NCI-H774 (cell line): ENCODE measurements at places on chromosomes 3 and 15.

DNA sequence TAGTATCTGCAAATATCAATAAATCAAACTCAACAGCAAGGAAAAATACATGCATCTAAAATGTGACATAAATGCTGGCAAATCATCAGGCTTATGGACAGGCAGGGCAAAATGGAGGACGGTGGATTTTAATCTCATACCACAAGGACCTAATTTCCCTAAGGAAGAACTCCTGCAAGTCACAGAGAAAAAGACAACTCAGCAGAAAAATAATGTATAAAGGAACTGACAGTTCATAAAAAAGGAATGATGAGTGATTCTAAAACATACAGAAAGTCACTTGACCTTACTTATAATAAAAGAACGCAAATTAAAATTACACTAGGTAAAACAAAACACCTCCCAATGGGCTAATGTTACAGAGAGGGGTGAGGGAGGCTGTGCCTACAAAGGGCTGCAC, 17.2 kb downstream of the TUBGCP5 start:
- DNase-seq, result no peak

DNA sequence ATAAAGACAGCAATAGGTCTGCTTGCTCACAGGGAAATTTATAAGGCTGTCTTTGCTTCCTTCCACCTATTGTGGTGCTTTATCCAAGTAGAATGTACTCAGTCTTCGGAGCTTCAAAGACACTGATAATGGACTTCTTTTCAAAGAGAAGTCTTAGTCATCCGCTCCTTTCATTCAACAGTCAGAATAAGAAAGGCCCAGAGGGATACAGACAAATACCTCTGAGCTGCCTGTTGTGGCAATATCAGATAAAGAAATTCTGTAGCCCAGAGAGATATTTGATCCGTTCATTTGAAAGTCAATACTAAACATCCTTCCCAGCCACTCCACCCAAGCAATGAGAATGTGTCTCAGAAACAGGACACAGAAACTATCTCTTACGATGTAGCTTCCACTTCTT, 110.0 kb downstream of the FHIT start:
- DNase-seq, result no peak

- peak; percentile 75 for DNase-seq
Measured at GRCh38 chr15:68875377-68876116, 54.8 kb upstream of the SPESP1 start.

DNA sequence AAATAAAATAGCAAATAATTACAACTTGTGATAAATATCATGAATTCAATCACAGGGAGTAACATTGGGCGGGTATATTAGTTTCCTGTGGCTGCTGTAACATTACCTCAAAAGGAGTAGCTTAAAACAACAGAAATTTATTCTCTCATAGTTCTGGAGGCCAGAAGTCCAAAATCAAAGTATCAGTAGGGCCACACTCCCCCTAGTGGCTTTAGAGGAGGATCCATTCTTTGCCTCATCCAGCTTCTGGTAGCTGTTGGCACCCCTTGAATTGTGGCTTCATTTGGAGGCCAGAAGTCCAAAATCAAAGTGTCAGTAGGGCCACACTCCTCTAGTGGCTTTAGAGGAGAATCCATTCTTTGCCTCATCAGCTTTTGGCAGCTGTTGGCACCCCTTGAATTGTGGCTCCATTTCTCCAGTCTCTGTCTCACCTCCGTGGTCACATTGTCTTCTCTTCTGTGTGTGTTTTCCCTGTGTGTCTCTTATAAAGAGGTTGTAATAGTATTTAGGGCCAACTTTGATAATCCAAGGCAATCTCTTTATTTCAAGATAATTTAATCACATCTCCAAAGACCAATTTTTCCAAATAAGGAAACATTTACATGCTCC, 3.1 kb upstream of the CFAP20DC start:
- no peak for DNase-seq

DNA sequence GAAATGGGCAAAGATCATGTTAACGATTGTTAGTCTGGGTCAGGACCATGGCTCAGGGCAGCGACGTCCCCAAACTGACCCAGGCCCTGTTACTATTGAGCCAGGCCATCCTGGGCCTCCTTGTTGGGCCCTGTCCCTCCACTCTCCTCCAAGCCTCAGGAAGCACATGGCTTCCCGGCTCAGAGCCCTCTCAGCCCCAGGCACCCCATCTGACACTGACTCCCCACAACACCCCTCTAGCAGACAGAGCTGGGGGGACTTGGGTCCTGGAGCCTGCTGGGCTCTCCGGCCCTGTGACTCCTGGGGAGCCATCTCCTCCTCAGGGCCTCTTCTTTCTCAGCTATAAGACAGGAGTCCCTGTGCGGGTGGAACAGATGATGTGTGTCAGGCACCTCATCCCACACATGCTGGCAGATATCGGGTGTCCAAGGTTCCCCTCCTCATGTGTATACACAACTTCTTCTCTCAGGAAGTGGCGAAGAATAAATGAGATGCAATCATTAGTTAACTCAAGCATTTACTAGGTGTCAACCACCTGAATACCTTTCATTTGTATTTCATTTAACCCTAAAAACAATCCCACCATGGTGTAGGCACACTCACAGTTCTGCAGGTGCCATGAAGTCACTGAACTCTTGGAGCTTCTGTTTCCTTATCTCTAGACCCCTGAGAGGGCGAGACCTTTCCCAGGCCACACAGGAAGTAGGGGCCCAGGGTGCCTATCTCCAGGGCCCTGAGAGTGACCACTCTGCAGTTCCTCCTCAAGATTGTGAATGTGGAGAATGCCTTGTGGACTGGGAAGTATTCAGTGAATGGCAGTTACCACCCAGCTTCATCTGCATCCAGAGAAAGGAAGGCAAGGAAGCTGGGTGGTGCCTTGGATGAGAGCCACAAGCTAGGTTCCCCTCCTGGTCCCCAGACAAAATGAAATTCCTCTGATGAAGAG, 282.5 kb upstream of the TLE3 start:
- DNase-seq, result no peak

GRCh38 chr15:90594301-90594738, 64.6 kb downstream of the CRTC3 start:
- DNase-seq, result peak; percentile 74

DNA sequence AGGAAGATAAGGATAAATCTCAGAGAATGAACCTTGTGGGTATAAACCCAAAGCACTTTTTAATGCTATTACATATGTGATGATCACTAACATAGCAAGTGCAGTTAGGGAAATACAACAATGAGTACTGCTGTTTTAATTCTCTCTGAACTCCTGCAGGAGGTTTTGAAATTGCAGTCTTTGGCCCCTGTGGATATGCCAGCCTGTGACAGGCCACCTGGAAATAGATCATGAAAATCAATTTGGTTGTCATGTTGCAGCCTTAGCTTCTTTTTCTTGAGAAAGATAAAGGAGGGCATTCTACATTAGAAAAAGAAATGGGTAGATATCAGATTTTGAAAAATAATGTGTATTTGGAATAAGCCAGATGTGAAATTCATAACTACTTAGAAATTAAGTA, 103.6 kb downstream of the RSRC1 start:
- no peak for DNase-seq

DNA sequence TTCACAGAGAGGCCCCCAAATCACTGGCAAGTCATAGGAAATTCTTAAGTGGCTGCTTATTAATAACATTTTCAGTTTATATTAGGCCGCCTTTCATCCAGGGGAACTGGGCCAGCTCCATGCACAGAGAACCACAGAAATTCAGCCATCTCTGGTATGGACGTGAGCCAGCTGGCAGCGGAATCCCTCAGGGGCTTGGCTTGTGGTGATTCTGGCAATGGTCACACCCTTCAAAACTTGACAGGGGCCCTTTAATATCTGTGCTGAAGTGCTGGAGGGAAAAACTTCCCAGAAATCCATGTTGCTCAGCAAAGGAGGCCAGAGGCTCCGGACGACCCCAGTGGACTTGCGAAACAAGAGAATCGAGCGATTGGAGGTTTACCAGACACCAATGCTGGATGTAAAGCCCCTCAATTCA, 11.3 kb downstream of the PRICKLE2 start:
- no peak for DNase-seq

DNA sequence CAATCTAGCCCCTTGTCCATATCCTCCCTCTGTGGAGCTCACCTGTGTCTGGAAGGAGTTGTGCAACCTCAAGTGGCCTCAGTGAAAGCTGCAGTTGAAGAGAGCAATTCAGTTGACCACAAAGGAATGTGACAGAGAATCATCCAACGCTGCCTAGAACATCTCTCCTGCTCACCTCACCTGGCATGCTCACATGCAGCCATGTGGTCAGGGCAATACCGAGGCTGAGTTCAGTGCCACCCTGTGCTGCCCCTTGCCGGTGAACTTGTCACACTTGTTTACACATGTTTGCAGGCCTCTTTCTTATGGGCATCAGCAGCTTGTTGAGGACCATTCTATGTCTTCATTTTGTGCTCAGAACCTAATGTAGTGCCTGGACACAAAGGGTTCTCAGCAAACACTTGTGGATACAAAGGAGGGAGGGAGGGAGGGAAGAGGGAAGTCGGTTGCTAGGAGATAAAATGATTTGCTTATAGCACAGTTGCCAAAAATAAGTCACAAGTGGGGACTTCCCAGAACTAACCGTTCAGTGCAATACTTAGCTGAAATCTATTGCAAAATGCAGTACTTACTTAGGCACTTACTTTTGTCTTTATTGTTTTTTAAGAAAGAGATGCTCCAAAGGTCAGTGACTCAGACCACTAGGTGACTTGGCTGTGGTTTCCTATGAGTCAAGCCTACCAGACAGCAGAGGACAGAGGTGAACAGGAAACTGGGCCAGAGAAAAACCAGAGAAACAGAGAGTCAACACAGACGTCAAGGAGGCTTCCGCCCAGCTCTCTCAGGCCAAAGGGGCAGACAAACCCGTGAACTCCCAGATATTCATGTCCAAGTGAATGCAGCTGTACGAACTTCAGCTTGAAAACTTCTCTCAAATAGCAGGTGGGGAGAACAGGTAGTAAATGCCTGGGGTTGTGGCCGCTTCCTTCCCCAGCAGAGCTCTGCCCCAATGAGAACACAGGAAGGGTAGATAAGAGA, 227.8 kb upstream of the CTNNB1 start:
- DNase-seq, result peak; percentile 16

- DNase-seq, result no peak
Measured at GRCh38 chr3:186642014-186642413, 1.8 kb downstream of the FETUB start.

GRCh38 chr15:89441295-89441812, 55.0 kb downstream of the RHCG start:
- DNase-seq, result no peak

GRCh38 chr15:33433821-33434220, 123.1 kb downstream of the RYR3 start:
- DNase-seq, result no peak

GRCh38 chr3:188742755-188743550, 428.8 kb upstream of the TPRG1 start:
- DNase-seq, result peak; percentile 34

DNA sequence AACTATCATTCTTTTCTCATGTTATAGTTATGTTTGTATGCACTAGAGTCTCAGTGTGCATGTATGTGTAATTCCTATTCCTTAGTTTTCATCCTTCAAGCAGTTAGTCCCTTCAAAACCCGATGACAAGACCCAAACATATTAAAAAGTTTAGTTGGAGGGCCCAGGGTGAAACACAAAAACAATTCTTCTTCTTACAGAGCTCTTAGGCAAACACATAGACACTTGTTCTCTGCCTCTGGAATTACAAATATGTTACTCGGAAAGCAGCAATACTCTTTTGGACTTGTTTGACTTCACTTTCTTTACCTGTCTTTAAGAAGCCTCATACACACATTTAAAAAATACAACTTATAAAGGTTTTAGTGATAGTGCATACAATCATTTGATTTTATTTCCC, 763 bp upstream of the CNTN6 start:
- DNase-seq, result no peak

- peak; percentile 84 for DNase-seq
Measured at GRCh38 chr3:184791171-184791570, 20.8 kb upstream of the VPS8 start.

- DNase-seq, result no peak
Measured at GRCh38 chr3:190169877-190170276, 49.2 kb upstream of the P3H2 start.

DNA sequence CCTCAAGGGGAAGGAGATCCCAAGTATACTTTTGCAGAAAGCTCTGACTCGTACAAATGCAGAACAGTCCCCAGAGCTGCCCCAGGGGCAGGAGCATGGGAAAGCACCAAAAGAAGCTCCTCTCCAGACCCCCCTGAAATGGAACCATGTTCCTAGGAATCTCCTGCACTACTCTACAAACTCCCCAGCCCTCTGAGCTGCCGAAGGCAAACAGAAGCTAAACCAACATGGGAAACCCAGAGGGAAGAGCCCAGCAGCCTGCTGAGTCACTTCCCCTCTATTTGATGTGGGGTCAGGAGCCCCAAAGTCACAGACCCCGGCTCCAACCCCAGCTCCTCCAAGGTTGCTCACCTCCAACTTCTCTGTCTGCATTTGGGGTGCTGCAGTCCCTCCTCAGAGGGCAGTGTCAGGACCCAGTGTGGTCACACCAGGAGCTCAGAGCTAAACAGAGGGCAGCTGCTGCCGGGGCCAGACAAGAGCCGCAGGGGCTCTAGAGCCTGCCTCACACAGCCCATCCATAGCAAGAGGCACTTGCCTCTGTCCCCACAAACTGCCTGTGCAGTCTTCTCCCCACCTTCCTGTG, 3.8 kb upstream of the PLXNA1 start:
- no peak for DNase-seq

GRCh38 chr15:58934521-58934920, 1.0 kb upstream of the SLTM start:
- DNase-seq, result no peak

DNA sequence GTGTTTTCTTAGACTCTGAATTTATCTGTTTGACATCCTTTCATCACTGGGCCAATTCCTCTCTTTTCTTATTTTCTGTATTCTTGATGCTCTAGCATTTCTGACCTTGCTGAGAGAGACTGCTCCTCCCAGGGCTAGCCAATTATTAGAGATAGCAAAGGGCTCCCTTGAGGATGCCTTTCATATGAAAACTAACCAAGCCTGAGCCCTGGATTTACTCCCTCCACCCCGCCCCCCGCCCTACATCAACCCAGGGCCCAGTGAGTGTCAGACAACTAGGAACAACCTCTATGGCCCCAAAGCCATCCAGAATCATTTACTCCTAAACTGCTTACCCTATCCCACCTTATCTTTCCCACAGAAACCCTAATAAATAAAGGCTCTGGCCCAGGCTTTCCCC, 69.7 kb upstream of the LARS2 start:
- no peak for DNase-seq

- no peak for DNase-seq
Measured at GRCh38 chr3:43734685-43735084, 43.9 kb downstream of the ABHD5 start.

DNA sequence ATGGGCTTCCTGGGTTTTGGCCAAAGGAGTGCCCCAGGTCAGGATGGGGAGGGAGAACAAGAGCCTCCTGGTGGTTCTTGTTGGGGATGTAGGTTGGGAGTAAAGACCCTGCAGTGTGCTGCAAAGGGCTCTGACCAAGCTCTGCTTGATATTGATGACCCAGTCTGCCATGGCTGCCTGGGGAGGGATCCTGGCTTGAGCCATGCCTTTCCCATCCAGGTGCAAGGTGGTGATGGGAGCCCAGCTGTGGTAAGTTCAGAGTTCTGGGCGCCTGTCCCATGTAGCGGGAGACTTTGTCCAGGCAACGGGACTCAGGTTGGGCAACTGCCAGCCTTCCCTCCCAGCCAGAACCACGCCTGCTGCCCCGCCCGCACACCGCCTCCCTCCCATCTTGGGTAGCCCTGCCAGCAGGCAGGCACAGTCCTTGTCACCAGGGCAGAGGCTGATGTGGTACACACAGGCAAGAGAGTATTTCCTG, 2.6 kb downstream of the GNAI2 start:
- DNase-seq, result no peak
